GM04503 (cell line): ENCODE measurements at places on chromosomes 2 and 18.

- DNase-seq = no peak
These were observed 144.8 kb upstream of the CYP26B1 start for GRCh38 chr2:72292433-72292832.

GRCh38 chr2:173326806-173327205, 27.9 kb upstream of the CDCA7 start:
- DNase-seq = peak; percentile 71

DNA sequence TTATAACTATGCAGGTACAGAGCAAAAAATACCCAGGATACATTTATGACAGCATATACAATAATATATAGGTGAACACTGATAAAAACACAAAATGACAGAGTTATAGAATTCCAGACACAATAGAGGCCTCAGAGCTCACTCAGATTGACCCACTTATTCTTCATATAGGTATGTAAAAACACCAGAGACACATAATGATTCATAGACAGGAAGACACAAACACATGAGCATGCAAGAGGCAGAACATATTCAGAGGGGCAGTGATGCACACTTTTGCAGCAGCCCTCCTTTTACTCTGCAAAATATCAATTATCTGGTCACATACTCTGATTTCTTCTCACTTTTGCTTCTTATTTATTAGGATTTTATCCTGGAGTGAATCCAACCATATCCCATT, 633.3 kb upstream of the ACVR2A start:
- DNase-seq = no peak

DNA sequence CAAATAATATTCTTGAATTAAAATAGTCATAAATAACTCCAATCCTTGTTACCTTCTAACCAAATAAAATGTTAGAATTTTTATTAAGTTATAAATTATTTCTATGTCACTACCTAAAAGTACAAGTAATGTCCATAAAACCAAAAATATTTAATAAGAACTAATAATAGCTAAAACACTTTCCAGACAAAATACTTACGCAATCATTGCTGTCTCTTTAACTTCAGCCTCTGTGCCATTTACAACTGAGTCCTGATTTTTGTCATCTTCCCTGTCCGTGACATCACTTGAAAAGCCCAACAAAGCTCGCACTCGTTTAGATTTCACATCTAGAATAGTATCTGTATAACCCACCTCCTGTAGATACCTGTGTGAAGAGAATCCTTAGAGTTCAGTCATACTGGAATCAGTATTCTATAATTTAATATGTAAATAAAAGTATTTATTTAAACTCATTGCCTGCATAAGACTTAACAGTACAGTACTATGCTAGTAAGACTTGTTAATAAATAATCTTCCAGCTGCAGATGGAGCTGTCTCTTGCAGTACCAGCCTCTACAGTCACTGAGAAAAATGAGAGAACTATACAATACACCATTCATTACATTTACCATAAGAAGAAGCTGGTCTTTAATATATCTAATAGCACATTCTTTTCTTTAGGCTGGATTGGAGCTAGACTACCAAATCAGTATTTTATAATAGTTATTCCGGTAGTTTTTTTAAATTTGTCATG, 63.8 kb downstream of the STRN start:
- DNase-seq = no peak

- no peak for DNase-seq
These were observed 61.6 kb downstream of the MFSD6 start for GRCh38 chr2:190469771-190470170.

DNA sequence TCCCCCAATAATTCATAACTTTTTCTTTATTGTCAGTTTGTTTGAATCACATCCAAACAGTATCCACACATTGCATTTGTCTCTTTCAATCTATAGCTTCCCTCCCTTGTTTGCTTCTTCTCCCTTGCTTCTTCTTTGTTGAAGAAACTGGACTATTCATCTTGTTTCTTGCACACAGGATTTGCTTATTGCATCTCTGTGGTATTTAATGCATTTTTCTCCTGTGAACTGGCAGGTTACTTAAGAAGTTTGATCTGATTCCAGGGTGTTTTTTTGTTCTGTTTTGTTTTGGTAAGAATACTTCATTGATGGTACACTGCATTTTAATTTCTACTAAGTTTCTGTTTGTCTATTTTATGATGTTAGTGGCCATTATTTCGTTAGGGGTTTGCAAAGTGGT, 166.8 kb downstream of the CAMKMT start:
- peak; percentile 77 for DNase-seq

- no peak for DNase-seq
These were observed 1.8 kb upstream of the ID2 start for GRCh38 chr2:8679827-8680731.

GRCh38 chr2:150219861-150220260, 267.6 kb downstream of the RND3 start:
- no peak for DNase-seq

DNA sequence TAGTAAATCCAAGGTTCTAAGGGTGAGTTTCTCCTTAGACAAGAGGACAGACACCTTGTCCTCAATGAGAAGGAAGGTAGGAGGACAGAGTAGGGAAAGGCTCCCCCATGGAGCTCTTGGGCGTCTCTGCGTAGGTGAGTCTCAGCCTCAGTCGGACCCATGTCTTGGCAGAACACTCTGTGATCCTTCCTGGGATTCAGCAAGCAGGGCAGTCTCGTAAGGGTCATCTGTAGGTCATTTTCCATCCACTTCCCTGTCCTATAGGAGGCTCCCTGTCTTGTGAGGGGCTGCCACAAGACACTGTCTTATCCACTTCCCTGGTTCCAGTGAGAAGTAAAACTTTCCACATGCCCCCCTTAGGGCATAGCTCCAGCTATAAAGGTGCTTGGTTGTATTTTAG, 122.6 kb upstream of the TWIST2 start:
- no peak for DNase-seq

DNA sequence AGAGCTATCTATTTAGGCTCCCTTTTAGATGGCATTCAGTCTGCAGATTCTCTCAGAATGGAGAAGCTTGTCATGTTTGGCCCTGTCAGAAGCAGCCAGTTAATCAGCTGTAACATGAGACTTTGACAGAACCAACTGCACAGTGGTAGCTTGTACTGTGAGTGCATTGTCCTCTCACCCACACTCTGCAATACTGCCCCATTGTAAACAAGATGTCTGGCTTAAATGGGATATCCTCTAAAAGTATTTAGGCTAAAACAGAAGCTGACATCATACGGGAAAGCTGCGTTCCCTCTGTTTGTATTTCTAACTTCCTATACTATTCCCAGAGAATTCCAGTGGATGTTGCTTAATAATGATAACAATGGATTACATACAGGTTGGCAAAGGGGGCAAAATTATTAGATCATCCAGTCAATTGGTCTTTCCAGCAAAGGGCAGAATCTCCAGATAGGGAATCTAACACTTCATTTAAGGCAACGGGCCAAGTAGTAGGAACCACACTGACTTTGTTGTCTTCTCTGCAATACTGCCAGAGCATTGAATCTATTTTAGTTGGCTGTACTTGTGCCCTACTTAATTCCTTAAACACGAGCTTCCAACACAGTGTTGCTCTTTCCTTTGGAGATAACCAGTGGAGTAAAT, 15.4 kb upstream of the STAT4 start:
- no peak for DNase-seq

DNA sequence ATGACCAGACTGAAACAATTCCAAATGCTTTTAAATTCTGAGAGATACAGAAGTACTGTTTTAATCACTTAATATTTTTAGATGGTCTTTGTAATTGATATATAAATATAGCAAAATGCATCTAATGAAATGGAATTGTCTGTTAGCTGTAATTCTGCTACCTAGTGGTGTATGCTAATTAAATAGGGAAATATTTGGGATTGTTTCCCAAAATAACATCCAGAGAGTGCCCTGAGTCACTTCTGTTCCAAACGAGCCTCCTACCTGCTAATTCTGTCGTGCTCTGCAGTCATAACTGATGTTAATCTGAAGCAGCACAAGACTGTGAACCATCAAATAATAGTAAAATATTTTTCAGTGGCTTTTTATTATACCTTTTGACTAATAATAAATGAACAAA, 71.4 kb upstream of the NOSTRIN start:
- DNase-seq = no peak

DNA sequence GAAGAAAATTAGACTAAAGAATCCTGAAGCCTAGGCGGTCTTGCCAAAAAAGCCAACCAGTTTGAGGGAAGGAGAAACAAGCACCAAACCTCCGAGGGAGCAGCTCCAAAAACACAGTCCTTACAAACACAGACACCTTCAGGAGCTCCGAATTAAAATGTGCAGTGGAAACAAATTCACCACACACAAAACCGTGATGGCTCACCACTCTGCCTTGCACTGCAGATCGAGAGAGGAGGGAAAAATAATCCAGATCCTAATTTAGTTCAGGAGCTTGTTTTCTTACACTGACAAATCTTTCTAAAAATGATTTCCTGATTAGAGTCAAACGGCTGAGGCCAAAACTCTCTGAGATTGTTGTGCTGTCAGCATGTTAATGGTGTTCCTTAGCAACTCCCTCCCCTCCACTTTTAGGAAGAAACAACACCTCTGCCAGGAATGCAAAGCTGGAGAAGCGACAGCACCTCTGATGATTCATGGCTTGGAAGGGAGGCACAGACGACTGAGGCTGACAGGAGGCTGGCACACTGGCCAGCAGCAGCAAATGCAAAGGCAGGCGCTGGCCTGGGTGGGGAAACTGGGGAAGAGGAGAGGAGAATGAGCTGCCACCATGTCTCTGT, 249.4 kb upstream of the KLHL29 start:
- no peak for DNase-seq

GRCh38 chr2:100584816-100585215, 22.0 kb downstream of the PDCL3 start:
- DNase-seq = no peak

DNA sequence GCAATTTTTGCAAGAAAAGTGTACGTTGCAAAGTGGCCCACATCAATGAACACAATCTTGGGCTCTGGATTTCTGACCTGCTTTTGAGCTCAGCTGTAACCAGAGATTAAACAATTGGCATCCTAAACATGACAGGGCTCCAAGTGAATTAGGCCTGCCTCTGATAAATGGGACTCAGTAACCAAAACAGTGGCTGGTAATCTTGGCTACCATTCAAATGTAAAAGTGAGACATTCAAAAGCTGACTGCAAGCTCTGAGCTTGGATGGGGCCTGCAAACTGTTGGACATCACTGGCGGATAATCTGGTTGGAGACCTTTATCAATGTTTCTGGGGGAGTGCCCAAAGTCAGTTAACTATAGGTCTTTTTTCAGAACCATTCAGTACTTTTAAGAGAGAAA, 160.7 kb downstream of the RAB3GAP1 start:
- no peak for DNase-seq

DNA sequence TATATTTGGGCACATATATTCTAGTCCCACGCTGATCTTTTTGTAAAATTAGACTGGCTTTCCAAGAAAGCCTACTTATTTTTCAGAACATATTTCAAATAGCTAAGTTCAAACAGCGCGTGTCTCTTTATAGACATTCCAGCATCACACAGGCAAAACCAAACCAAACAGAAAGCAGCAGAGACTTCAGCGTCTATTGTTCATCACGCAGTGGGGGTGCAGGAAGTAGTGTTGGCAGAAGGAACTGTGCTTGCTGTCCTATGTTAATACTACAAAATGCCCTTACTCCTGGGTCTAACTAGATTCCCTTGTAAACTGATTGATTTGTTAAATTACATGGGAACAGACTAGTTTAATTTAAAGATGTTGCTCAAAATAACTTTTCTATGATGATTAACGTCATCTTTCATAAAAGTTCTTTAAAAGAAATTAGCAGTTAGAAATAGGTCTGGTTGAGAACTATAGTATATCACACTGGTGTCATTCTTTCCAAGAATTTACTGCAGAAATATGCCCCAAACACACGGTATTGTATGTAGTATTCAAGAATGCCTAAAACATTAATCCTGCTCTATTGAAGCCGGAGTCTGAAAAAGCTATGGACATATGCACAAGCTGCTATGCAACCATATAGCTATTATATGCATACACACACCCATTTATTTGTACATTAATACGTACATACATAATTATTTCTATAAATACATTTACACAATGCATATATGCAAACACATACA, 436.3 kb downstream of the CBLN2 start:
- DNase-seq = no peak

DNA sequence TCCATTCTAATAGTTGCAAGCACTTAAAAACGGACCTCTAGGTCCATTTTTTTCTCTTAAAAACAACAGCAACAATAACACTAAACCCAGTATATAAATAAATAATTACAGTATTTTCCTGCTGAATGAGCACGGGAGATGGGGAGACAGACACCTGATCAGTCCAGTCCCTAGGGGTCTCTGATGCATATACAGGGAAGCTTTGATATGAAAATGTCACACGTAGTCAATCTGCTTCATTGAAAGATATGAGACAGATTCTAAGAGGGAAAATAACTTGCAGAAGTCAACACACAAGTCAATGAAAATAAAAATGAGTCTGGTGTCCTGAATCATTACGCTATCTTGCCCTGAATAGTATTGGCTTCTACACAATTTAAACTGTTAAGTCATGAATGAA, 523.3 kb upstream of the SLC8A1 start:
- no peak for DNase-seq

DNA sequence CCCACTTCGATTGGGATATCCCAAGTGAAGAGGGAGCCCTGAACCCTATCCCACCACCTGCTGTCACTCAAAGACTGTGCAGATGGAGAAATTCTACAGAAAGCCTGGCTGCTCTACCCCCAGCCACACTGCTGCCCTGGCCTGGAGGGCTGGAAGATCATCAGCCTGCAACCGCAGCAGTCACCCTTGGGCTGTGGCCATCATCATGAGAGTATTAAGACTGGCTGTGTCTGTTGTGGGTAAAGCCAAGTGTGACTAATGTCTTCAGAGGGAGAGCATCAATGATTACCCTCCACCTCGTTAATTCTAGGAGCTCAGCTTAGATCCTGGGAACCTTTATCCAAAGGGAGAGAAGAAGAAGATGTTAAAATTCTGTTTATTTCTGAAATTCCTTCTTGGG, 221.5 kb downstream of the TFCP2L1 start:
- no peak for DNase-seq

GRCh38 chr2:8281950-8282857, 399.7 kb upstream of the ID2 start:
- no peak for DNase-seq

- DNase-seq = no peak
These were observed 106.5 kb downstream of the SMC6 start for GRCh38 chr2:17646838-17647701.

DNA sequence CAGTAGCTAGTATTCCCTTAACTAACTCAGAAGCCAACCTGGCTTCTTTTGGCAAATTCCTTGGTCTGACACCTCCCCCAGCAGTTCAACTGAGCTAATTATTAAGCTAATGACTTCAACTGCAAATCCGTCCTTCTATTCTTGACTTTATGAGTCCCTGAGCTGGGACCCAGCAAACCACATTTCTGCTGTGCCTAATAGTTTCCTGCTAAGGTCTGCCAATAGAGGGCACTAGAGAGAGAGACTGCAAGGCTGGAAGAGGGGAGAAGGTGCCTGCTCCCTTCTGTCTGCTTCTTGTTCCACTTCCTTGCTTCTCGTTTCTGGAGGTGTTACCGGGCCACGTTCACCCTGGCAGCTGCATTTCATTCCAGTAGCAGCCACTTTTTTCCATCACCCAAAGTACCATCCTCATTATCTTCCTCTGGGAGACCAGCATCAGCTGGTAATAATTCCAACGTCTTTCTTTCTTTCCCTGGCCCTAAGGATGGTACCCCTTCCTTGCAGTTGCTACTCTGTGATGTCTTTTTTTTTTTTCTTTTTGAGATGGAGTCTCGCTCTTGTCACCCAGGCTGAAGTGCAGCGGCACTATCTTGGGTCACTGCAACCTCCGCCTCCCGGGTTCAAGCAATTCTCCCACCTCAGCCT, 352.0 kb downstream of the TNS1 start:
- DNase-seq = no peak
